ENCODE measurements at places on chromosomes 12 and 14.

DNA sequence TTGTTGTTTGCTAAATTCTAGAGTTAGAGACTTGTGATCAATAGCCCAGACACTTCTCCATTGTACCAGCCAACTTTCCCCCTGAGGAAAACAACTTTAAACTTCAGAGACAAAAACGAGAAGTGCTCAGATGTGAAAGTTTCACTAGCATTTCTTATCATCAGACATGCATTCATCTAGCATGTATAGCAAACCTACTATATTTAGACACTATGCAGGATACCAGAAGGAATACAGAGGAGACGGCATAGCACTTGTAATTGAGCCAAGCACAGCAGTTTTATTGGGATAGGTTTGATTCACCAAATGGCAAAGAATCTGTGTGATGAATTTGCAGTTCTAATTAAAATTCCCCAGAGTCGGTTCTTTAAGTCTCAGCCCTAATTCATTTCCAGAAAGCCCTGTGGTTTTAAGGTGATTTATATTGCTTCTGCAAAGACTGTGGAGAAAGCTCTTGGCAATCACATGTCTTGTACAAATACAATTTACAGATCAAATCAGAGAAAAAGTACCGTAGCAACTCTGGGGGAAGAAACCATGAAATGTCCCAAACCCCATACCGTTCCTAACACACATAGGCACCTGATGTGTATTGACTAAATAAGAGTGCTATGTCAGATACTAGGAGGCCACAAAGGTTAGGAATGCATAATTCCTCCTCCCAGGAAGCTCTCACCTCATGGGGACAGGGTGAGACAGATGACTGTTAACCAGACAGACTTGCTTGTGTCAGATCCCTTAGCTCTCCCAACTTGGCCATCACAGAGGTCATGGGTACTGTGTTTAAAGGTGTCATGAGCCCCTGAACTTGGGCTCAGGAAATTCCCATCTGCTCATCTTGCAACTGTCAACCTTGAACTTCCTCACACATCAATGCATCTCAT is 69.6 kb upstream of the KRAS start:
- no peak for DNase-seq

- no peak for DNase-seq
Measured at GRCh38 chr12:7116196-7116595, 7.2 kb upstream of the C1RL start.

- DNase-seq, result no peak
Measured at GRCh38 chr14:61218767-61219166, 62.4 kb downstream of the TMEM30B start.

DNA sequence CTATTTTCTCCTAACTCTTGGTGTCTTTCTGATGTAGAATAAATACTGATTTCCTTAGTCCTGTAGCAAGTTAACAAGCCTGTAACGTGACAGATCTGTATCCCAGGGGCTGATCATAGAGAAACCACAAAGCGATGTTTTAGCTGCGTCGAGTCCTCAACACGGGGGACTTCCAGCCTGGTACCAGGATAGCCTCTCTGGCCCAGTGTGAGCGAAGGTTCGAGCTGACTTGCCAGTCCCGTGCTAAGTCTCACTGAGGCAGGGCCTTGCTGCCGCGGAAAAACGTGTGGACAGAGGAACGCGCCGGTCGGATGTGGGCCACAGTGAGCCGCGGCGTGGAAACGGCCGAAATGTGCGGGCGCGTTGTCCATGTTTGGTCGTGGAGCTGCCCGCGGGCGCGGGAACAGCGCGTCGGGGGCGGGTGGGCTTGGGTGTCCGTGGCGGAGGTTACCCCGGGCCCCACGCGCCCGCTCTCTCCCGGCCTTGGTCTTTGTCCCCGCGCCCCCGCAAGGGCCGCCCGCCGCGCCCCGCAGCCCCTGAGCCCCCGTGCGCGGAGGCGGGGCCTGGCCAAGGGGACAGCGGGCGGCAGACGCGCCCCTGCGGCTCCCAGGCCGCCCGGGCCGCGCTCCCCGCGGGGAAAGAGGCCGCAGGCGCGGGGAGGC is 531 bp upstream of the EML1 start:
- DNase-seq, result no peak

GRCh38 chr12:94872671-94872970 is 130.9 kb downstream of the NDUFA12 start:
- no peak for DNase-seq

- no peak for DNase-seq
Measured at GRCh38 chr14:76056128-76056527, 70.6 kb downstream of the IFT43 start.

DNA sequence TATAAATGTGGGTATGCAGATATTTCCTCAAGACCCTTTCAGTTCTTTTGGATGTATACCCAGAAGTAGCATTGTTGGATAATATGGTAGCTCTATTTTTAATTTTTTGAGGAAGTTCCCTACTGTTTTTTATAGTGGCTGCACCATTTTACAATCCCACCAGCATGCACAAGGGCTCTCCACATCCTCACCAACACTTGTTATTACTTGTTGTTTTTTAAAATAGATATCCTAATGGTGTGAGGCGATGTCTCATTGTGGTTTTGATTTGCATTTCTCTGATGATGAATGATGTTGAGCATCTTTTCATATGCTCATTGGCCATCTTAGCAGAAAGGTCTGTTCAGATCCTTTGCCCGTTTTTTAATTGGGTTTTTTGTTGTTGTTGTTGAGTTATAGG is 47.1 kb downstream of the DIP2B start:
- DNase-seq, result no peak

DNA sequence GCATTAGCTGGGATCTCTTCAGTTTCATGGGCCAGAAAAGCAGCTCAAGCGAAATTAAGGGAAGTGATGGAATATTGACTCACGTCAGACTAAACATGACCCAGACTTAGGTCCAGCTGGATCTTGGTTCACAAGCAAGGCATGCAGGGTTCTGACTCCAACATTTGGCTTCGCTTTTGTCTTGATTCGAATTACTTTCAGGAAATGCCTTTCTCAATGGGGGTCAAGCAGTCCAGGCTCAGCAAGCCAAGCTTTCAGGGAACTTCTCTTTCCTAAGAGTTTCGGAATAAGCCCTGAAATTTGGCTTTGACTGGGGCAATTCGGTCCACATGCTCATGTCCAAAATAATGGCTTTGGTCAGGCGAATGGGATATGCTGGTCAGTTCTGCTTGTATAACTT is 678.7 kb upstream of the TMEM132C start:
- no peak for DNase-seq

DNA sequence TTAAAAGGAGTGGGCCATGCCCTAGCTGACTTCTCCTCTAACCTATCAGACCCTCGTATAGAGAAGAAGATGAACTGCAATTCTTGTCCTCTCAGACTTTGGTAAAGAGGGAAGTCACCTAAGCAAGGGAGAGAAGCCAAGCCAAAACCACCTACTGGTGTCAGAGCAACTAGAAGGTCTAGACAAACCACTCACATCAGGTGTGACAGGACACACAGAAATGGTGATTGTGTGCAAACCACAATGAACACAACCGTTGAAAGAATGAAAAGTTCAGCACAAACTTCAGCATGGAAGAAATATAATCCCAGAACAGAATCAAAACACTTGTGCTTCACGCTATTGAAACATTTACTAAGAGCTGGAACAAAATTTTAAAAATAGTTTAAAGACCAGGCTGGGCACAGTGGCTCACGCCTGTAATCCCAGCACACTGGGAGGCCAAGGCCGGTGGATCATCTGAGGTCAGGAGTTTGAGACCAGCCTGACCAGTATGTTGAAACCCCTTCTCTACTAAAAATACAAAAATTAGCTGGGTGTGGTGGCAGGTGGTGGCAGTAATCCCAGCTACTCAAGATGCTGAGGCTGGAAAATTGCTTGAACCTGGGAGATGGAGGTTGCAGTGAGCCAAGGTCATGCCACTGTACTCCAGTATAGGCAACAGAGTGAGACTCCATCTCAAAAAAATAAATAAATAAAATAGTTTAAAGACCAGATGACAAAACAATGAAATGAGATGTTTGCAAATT is 56.2 kb upstream of the NTF3 start:
- DNase-seq, result no peak

GRCh38 chr12:48423171-48423570 is 49.2 kb upstream of the ANP32D start:
- DNase-seq, result no peak

DNA sequence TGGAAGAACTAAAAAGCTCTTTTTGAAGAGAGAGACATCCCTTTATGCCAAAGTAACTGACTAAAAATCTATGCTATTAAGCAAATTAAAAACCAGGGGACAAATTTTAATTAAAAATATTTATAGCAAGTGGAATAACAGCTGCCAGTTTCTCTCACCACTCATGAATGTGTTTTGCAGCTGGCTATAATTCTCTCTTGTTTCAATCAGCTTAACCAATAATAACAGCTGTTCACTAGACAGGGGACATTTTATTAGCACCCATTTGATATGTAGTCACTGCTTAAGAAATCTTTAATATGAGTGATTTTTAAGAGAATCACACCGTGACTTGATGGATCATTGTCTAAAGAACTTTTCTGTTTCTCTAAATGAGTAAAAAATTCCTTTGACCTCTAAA is 34.2 kb upstream of the KRR1 start:
- DNase-seq, result no peak

DNA sequence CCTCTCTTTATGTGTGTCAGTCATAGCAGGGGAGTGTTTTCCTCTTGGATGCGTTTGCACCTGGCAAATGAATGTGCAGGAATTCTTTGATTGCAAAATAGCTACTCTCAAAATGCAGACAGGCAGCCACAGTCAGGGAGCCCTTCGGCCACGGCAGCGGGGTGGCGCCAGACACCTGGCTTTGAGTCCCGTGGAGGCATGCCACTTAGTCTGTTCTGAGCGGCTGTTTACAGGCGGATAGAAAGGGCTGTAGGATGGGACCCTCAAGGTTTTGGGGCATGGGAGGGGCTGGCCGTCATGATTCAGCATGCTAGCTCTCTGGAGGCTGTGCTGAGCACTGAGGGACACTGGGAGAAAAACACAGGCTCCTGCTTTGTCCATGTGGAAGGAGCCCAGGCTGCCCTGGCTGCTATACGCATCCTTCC is 117.1 kb downstream of the SLC25A47 start:
- DNase-seq, result peak; percentile 35

All from CD4-positive, alpha-beta T cell treated with Interleukin-10 for 1 hour (primary cell).